ENCODE measurements at places on chromosomes 4 and X.

DNA sequence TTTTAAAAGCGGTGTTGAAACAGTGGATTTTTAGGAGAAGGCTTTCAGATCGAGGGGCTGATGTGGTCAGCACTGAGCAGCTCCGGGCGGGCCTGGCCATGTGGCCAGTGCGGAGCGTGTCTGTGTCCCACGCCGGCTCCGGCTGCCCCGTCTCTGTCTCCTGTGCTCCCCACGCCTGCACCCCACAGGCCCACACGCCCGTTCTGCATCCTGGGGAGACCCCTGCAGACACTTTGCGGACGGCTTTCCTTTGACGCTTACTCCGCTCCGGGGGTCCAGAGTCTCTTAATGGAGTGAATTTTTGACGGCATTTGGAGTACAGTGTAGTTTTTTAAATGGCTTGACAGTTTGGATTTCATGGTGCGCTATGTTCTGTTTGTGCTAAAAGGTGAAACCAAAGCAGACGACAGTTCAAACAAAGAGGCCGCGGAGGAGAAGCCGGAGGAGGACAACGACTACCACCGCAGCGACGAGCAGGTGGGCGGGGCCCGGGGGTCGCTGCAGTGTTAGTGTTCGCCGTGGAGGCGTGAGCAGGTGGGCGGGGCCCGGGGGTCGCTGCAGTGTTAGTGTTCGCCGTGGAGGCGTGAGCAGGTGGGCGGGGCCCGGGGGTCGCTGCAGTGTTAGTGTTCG lies 38.7 kb downstream of the PCGF3 start:
- no peak for DNase-seq

DNA sequence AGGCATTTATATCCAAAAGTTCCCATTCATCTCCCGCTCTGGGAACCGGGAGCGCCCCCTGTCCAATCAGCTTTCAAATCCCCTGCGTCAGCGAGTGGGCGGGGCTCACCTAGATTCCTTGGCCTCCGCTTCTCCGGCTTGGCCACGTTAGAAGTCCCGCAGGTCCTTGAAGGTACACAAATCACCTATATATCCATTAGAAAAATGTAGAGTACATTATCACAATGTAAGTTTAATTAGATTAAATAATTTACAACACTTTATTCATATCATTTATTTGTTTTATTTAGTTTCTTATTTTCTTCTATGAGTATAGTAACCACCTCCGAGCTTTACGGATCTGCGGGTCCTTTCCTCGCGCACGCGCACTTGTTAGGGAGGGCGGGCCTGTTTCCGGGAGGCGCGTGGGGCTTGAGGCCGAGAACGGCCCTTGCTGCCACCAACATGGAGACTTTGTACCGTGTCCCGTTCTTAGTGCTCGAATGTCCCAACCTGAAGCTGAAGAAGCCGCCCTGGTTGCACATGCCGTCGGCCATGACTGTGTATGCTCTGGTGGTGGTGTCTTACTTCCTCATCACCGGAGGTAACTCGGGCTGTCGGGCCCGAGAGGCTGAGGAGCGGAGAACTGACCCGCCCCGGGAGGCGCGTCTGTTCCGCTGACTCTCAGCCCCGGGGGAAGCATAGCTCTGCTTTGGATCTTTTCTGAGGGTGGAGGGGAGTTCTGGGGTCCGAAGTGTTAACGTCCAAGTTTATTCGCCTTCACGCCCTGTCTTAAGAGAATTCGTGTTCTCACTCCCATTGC lies at the start of gene OSTC:
Gene OSTC (plus strand): TSS at position 388 of the 802 bp plus-strand sequence. CDS start 57 bp downstream, at position 445.
- peak; percentile 98 for DNase-seq

- DNase-seq: no peak
Observed at GRCh38 chrX:72349190-72349589, 43.5 kb upstream of the CITED1 start.

DNA sequence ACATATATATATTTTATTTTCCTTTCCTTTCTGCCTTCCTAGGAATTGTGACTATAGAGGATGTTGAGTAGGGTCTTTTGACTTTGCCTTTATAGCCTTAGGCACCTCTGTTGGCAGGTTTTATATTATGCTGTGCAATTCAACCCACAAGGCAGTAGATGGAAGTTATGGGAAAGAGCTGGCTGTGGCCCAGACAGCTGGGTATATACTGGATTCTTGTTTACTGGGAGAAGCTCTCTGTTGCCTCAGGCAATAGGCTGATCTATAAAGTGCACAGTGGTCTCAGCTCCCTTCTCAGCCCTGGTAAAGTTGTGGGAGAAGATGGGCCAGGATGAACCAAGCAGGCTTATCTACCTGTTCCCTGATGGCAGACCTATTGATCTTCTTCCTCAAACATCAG lies 342.0 kb downstream of the GBA3 start:
- DNase-seq: peak; percentile 11

GRCh38 chr4:6965329-6965728 lies 55.7 kb downstream of the TBC1D14 start:
- DNase-seq: no peak

GRCh38 chrX:101265869-101266428 lies 25.2 kb downstream of the TAF7L start:
- DNase-seq: peak; percentile 27

DNA sequence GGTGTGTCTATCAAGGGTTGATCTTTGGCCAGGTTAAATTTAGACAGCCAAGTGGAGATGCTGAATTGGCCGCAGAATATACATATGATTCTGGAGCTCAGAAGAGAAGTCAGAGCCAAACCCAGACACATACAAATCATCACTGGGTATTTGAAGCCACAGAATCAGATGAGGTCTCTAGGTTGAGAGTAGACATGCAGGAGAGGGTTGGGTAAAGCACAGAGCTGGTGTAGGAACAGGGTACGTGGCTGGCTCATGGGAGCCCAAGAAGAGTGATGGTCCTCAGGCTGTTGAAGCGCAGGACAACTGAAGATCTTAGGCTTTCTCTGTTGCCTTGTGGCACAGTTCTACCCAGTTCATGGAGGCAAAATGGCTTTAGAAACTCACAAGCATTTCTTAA lies 37.7 kb downstream of the ADAMTS3 start:
- no peak for DNase-seq

GRCh38 chr4:19382993-19383756 lies 868.5 kb upstream of the SLIT2 start:
- peak; percentile 33 for DNase-seq

GRCh38 chr4:47668810-47669408 lies 169.0 kb downstream of the CORIN start:
- DNase-seq: peak; percentile 59

DNA sequence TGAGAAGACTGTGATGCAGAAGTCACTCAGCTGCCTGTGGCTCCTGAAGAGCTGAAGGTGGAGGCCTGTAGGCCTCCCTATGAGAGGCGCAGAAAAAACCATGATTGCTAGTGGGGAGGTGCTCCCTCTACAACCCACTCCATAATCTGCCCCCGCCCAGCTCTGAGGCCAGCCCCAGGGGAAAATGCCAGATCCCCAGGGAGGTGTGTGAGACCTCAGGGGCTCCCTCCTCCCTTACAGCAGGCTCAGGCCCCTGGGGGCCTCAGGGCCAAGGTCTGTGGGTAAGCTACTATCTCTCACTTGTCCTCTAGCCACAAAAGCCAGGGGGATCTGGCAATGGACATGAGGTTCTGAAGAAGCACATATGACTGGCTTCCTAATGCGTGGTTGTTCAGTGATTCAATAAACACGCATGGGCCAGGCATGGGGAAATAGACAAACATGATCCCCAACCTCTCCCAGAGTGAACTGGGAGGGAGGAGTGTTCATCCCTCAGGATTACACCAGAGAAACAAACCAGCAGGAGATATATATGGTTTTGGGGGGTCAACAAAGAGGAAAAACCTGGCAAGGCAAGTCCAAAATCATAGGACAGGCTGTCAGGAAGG lies 51.0 kb upstream of the MTM1 start:
- DNase-seq: no peak

DNA sequence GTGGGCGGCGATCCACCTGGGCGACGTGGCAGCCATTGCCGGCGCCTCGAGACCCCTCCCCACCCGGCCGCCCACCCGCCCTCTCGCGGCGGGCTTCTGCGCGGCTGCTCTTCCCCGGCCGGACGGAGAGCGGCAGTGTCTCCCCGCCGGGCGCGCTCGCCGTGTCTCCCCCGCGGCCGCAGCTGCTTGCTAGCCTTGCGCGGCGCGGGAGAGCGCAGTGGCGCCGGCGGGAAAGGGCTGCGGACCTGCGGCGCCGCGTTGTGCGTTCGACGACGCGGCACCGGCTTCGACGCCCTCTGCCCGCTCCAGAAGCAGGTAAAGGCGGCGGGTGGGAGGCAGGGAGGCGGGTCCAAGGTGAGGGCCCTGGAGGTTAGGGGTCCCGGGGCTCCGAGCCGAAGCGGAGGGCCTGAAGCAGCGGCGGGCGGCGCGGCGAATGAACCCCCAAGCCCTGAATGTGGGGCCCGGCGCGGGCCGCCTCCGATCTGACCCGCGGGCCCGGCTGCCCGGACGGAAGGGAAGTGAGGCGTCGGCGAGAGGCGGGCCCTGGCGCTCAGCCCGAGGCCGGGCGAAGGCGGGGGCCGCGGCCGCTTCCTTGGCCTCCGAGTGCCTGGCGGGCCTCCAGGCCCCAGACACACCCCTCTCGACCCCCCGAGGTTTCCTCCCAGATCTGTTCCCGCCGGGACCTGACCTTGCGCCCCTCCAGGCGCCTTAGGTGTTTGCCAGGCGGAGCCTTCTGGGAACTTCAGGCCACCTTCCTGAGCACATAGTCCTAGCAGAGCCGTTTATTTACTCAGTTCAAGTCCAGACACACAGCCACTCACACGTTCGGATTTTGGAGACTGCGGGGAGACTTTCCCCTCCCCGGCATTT lies at the start of gene N4BP2:
Gene N4BP2 (plus strand): TSS at position 135 of the 870 bp plus-strand sequence. CDS start 40,491 bp downstream, outside the sequence.
- peak; percentile 84 for DNase-seq

- DNase-seq: peak; percentile 55
Observed at GRCh38 chr4:140213749-140214148, 59.8 kb upstream of the MAML3 start.

GRCh38 chrX:155035688-155036087 lies 9.0 kb downstream of the FUNDC2 start:
- no peak for DNase-seq

GRCh38 chr4:176875446-176875930 lies 82.8 kb upstream of the VEGFC start:
- peak; percentile 18 for DNase-seq

DNA sequence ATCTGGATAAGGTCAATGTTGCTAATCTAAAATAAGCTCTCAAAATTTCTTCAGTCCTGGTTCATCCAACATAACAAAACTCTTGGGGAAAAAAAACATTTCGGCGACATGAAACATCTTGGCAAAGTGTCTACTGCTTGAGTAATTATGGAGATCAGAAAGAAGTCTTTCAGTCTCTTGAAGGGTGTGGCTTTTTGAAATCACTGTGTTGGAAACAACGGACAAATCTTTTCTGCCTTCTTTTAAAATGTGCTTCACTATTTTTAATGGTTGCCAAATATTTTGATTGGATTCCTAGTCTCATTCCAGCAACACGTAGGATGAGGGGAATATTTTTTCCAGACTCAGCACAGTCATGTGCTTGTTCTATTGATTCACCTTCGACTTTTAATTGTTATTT lies 138.6 kb downstream of the KLHL8 start:
- DNase-seq: no peak

DNA sequence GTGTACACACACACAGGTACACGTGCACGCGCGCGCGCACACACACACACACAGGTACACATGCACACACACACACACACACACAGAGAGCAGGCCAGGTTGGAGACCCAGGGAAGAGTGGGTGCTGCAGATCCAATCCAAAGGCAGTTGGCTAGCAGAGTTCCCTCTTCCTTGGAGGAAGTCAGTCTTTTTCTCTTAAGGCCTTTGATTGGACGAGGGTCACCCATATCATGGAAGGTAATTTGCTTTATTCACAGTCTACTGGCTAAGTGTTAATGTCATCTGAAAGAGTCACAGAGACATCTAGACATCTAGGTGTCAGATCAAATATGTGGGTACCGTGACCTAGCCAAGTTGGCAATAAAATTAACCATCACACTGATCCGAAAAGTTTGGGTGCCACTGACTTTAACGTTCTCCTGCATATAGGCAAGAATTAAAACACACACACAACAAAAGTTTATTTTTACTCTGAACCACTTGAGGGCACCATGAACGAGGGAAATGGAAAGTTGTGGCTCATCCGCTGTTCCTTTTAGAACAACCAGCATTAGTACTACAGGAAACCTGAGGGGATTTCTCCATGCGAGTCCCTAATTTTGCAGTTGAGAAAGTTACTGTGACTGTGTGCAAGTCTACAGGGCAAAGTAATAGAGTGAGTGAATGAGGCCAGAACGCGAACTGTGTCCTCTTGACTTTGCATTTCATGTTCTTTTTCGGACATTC lies 66.0 kb upstream of the STOX2 start:
- DNase-seq: peak; percentile 4

GRCh38 chr4:1994938-1995337 lies 13.8 kb downstream of the NELFA start:
- DNase-seq: no peak

DNA sequence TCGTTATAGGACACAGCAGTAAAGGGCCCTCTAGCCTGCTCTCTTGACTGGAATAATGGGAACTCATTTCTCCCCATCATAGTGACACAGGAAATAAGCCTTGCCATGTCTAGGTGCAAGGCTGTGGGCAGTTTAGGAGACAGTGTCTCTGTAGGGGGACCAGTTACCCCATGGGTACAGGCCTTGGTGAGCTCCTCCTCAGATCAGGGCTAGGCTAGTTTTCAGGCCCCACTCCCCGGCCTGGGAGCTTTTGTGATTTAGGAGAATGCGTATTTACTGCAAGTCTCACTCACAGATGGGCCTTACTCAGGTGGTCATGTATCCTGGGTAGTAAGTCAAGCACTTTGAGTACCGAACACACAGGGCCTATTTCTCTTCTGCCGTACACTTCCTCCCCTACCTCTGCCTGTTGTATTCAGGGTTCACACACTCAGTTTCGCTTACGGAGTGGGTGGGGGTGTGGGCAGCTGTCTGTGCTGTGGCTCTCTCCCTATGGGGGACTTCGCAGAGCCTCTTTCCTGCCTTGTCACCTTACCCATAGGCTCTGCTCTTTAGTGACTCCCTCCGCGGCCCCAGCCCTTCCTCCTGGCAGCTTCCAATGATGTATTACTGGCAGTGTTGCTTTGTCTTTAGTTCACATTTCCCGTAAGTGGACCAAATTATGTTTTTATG lies 34.2 kb downstream of the FAM193A start:
- DNase-seq: no peak

DNA sequence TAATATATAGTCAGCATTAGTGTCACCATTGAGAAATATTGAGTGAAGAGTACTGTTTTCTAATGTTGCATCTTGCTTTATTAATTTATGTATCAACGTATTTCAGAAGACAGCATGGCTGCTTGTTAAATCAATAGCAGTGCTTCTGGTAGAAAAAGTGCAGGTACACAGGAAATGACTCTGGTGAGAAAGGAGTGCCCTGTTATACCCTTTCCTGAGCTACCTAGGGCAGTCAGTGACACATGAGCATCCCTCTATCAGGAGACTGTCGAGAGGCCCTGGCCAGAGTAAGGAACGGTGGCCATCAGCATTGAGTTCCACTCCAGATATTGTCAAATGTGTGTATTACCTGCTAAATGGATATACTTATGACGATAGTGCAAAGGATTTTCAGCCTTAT lies 42.1 kb downstream of the SCML1 start:
- no peak for DNase-seq
